Muscle of back (tissue), 13 donors: ENCODE measurements at places on chromosomes 13 and 19.

DNA sequence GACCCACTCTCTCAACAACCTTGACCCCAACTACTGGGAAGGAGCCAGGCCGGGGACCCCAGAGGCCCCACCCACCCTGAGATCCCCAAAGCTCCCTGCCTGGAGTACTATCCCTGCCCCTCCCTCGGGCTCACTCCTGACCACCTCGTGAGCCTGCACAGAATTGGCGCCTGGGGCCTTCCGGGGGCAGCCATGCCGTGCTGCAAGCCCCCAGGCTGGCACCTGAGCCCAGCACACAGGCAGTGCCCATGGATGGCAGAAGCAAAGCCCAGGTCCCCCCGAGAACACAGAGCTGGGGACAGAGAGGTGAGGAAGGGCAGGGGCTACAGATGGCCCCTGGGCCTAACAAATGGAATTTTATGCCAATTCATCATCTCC, 13.9 kb downstream of the LSM4 start:
- no peak for DNase-seq

GRCh38 chr13:48731957-48732569, 78.3 kb downstream of the CYSLTR2 start:
- DNase-seq = no peak

DNA sequence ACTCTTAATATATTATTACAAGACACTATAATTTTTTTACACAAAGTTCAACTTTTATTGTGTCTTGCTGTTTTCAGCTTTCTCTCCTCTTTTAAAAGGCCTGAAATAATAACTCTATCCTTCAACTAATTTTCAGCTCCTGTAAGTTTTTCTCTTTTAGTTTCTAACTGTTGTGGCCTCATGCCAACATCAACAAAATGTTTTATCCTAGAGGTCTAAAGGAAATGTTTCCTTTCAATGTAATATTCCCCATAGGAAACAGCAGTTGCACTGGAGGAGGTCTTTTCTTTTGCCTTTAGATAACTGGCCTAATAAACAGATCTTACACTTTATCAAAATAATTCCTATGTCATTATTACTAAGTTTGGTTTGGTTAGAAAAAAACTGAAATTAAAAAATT, 8.5 kb upstream of the ZNF616 start:
- DNase-seq = no peak

DNA sequence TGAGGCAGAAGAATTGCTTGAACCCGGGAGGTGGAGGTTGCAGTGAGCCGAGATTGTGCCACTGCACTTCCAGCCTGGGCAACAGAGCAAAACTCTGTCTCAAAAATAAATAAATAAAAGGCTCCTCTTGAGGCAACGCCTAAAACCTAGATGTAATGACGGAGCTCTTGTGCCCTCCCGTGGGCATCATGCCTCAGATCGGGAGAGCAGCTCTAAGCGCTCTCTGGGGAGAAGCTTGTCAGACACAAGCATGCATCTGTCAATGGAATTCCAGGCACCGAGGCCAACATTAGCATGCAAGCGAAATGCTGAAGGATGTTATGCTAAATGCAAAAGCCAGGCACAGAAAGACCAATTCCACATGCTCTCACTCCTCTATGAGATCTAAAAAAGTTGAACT, 45.6 kb upstream of the MRI1 start:
- DNase-seq = peak; percentile 42

DNA sequence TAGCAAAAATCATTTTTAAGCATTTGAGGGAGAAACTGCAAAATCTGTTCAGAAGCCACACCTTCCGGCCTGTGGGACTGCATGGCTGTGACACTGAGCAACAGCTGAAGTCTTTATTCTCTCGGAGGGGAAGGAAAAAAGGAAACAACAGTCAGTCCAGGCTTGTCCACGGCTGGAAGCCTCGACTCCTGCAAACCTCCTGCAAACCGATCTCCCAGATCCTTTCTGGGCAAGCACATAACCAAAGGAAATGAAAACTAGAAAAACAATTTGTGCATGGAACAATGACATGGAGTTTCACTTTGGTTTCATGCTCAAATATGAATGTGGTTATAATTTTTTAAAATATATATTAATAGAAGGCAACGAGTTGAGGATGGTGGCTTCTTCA, 1.0 kb downstream of the COL4A1 start:
- DNase-seq = peak; percentile 77

GRCh38 chr13:50125304-50125553, 110.0 kb downstream of the KCNRG start:
- DNase-seq = no peak

GRCh38 chr19:18203408-18203862, 407 bp downstream of the RAB3A start:
- DNase-seq = no peak

DNA sequence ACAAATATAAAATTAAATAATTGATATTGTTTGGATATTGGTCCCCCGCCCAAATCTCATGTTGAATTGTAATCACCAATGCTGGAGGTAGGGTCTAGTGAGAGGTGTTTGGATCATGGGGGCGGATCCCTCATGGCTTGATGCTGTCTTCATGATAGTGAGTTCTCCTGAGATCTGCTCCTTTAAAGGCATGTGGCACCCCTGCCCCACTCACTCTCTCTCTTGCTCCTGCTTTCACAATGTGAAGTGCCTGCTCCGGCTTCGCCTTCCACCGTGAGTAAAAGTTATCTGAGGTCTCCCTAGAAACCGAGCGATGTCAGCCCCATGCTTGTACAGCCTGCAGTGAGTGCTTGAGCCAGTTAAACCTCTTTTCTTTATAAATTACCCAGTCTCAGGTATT, 248.2 kb downstream of the PCDH9 start:
- no peak for DNase-seq

- no peak for DNase-seq
These were observed 1.4 kb upstream of the FCER2 start for GRCh38 chr19:7703332-7703731.

DNA sequence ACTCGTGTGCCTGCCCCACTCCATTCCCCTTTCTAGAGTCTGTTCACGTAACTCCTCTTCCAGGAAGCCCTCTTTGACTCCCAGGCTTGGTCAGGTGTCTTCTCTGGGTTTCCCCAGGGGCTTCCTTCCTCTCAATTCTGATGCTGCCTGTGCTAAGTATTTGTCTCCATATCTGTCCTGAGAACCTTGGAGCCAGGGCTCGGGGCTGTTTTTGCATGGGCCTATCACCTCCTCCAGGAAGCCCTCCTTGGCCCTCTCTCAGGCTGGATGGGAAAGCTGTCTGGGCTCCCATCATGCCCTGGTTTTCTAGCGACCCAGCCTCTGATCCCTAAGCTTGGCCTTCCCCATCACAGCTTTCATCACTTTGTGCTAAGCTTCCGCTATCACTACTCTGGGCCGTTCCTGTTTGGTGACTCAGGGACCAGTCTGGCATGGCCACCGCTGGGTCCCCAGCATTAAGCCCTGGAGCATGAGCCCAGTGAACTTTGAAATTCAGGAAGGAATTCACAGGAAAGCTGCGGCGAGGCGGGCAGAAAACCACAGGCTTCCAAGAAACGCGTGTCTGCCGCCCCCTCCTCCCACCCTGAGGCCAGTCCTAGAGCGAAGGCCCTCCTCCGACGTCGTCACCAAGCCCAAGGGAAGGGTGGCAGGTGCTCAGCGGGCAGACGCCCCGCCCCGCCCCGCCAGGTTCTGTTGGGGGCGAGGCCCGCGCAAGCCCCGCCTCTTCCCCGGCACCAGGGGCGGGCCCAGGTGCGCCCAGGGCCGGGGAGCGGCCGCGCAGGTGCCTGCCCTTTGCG, 486 bp upstream of the SPINT2 start:
- peak; percentile 53 for DNase-seq

DNA sequence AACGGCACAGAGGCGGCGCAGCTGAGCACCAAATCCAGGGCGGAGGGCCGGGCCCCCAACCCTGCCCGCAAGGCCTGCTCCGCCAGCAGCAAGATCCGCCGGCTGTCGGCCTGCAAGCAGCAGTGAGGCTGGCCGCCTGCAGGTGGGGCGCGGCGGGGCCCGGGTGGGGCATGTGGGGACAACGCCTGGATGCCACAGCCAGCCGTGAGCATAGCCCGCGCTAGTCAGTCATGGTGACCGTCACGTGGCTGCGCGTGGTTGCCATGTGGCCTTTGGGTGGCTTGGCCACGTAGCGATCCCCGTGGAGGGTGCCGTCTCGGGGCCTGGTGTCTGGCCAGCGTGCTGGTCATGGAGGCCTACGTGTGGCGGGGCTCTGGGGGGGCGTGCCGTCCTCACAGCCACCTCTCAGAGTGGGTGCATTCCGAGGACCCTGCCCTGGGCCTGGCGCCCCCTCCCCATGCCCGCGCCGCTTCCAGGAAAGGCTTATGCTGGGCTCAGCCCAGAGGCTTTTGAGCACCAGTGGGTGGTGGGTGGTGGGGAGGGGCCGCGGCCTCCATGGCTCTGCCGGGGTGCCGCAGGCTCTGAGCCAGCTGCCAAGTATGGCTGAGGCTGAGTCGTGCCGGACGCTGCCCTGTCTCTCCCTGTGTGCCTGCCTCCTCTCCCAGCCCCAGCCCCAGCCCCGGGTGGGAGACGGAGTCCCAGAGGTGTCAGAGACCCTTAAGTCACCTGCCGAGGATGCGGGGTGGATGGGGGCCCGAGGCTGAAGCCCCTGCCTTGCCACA, 11.1 kb downstream of the CBARP start:
- no peak for DNase-seq

DNA sequence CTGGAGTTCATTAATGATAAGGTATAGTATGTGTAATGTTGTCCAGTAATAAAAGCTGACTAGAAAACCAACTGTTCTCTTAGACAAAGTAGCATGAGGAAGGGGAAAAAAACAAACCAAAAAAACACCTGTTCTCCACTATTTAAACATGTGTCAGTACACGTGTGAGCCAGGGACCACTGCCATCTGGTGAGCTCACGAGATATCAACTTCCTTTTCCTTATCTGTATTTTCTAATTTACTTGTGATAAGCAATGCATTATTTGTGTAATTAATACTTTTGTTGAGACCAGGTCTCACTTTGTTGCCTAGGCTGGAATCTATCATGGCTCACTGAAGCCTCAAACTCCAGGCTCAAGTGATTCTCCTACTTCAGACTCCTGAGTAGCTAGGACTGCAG, 4.3 kb upstream of the SIX5 start:
- no peak for DNase-seq

DNA sequence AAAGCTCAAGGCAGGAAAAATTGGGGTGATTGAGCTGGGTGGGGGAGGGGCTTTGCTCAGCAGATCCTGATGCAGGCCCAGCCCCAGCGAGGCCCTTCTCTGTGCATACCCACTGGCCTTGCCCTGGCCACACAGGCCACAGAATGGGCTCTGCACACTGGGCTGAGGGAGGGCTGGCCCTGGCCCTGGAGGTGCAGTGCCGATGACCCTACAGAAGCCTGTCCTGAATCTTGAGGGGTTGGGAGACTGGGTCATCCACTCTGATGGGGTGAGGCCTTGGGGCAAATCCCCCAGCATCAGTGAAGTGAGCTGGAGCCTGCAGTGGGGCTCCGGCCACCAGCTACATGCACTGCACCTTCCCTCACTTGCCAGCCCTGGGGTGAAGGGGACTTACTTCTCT, 153.1 kb downstream of the URI1 start:
- DNase-seq = no peak

DNA sequence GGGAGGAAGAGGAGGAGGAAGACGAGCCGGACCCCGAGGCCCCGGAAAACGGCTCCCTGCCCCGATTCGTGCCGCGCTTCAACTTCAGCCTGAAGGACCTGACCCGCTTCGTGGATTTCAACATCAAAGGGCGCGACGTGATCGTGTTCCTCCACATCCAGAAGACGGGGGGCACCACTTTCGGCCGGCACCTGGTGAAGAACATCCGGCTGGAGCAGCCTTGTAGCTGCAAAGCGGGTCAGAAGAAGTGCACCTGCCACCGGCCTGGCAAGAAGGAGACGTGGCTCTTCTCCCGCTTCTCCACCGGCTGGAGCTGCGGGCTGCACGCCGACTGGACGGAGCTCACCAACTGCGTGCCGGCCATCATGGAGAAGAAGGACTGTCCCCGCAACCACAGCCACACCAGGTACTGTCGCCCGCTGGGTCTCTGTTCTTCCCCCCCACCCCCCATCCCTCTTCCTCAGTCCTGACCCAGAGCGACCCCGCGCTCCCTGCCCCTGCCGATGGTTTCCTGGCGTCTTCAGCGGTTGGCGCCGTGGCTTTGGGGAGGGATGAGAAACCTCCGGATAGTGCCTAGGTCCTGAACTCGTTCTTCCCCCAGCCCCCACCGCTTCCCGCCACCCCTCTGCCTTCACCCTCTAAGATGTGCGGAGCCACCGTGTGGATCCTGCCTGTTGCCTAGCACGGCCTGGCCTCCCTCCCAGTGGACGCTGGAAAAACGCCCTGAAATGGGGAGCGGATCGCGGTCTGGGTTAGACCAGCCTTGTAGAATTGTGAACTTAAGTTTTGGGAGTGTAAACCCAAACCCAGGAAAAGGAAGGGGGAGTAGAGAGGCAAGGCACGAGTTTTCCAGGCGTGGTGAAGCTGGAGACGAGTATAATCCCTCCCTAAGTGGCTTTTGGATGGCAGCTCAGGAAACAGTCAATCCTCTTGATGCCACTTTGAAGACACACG, 1.5 kb downstream of the HS6ST3 start:
- peak; percentile 37 for DNase-seq

DNA sequence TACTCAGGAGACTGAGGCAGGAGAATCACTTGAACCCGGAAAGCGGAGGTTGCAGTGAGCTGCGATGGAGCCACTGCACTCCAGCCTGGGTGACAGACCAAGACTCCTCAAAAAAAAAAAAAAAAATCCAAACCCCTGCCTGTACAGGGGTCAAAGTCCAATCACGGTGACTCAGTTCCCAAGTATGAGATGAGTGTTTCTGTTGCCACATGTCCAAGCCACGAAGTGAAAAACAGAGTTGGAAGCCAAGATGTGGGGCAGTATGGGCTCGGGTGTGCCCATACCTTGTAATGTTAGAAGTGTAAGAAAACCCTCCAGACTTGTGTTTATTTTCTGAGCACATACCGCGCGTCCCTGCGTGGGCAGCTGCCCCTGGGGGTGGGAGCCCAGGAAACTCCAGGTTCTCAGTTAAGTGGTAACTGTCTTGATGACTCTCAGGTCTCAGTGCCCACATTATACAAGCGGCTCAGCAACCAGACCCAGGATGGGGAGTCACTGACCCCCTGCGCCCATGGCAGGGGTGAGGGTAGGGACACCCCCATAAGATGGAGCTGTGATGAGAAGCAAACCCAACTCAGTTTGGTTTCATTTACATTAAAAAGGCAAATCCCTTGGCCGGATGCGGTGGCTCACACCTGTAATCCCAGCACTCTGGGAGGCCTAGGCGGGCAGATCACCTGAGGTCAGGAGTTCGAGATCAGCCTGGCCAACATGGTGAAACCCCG, 1.2 kb upstream of the GPX4 start:
- no peak for DNase-seq
